ENCODE measurements at places on chromosomes 6 and 20.

DNA sequence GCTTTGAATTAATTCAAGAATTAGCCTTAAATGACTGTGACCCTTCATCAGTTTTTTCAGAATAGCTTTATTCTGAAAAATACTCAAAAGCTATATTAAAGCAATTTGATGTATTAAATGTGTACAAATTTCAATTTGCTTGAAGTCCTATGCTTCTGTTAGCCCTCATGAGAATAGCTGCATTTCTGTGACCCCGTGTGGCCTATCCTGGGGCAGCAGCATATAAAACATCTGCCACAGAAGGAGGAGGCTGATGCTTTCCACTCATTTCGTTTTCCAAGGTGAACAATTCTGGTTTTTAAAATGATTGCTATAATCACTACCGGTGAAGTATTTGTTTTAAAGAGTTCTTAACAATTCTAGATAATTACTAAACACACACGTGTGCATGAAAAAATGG is 360.3 kb downstream of the BTBD9 start:
- no peak for DNase-seq

DNA sequence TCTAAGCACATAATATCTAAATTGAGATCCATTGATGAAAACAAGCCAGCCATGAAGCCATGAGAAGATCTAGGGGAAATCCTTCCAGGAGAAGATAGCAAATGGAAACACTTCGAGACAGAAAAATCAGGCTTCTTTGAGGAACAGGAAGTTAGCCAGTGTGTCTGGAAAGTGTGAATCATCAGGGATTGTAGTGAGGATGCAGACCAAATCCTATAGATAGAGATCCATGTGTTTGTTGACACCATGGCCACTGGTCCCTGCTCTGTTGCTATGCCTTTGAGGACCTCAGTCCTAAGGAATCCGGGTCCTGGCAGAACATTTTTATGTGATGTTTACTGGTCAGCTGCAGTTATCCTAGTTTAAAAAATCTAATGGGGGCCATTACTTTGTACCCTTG is 6.6 kb upstream of the ELOVL2 start:
- DNase-seq = no peak

DNA sequence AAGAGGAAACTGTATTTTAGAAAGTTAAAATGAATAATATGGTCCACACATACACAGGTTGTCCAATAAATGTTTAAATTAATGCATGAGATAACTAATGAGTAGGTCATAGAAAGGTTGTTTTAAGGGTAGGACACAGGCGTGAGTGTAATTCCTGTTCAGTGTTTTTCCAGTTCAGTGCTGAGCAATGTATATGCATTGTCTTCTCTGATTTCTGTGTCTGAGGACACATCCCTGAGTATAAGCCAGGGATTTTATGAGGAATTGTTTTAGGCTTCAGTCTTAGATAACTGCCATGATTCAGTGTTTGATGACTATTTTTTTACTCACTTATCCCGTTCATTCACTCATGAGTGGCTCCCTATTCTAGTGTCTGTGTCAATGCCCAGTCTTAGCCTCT is 298.5 kb upstream of the TBX18 start:
- no peak for DNase-seq

GRCh38 chr6:19317431-19317986 is 519.7 kb upstream of the ID4 start:
- no peak for DNase-seq

- no peak for DNase-seq
Measured at GRCh38 chr6:138397128-138398122, 6.6 kb upstream of the HEBP2 start.

DNA sequence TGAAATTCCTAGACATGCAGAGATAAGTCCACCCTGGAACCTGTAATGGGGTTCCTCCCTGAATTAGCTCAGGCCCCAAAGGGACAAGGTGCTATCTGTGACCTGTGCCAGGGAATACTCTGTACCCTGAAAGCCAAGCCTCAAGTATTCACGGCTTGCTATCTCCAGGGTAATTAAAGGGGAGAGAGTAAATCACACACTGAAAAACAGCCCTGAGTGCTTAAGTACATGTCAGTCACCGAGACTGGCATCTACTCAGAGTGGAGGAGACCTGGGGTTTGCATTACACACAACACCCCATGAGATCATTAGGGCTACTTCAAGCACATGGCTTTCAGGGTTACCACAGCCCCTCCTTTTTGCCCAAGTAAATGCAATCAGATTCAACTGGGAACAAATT is 188.1 kb downstream of the CD83 start:
- no peak for DNase-seq

DNA sequence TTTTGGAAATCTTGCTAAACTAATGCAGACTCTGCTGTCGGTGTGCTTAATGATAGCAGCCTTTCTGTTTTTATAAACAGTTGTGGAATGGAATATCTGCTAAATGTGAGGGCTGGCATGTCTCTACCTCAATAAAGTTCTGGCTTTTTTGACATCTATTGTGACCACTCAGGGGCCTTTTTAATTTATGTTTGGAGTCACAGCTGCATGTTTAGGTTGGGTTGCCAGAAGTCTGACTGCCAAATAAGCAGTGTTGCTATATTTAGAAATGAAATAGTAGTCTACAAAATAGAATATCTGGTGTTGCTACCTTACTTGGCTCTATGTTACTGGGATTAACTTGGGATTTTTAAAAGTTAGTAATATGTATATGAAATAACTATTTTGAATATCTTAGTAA is 125.1 kb upstream of the LOC128125822 start:
- DNase-seq = no peak

DNA sequence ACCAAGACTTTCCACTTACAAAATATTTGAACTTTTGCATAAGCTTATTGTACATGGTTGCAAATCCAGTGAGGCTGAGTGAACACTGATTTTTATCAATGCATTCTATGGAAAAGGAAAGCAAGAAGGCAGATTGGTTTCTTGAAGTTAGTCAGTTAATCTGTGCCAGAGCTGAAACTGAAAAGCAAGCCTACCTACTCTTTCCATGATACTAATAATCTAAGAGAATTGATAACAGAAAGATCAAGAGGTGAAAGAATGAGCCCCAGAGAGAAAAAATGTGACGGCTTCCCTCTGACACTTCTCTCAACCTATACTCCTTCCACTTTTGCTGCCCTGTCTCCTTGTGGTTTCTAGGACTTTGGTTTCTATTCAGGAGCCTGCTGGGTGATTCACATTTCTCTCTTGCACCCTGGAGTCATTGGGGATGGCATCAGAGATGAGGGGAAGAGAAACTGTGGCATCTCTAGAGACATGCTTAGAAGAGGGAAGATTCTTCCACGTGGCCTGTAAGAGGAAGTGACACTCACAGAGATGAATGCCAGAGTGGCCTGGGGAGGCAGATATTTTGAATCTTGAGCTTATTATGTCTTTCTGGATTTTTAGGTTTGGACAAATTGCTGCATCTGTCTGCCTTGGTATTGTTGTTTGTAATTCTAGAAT is 158.6 kb upstream of the RIMS1 start:
- DNase-seq = no peak

DNA sequence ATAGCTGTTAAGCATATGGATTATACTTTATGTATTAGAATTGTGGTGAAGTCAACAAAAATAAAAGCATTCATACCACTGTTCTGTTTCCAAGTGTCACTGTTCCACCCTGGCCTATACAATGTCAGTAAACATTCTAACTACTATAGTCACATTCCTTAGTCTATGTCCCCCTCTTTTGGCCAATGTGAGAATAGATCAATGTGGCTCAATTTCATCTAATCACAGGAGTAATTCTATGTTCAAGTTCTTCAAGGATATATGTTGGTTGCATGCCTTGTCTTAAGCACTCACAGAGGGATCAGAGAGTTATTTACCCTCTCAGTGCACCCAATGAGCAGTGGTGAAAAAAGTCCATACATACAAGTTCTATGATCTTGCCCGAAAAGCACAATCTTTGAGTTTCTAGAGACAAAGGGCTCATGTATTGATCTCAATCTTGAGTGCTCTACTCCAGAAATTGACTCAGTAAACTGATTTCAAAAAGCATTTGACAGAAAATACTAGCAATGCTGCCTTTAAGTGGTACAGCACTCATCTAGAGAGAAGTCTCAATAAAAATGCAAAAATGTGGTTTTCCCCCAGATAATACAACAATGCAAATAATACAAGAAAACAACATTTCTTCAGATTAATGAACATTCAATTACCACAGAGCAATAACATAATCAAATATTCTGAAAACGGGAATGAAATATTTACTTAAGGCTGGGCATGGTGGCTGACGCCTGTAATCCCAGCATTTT is 16.5 kb downstream of the SMLR1 start:
- DNase-seq = peak; percentile 47

DNA sequence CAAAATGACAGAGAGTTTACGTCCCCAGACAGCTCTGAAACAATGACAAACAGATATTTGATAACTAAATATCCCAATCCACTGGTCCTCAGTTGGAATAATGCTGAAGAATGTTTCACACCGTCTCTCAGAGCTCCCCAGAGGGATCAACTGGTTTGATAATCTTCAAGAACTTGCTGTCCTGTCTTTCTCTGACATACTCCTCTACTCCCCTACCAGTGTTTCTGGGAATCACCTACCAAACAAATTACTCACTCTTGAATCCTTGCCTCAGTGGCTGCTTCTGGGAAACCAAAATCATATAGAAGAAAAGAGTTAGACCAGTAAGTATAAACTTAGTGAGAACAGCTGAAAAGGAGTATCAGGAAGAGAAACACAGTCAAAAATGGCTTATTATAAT is 469.7 kb upstream of the JAG1 start:
- DNase-seq = no peak

GRCh38 chr20:10079964-10080363 is 45.2 kb downstream of the ANKEF1 start:
- no peak for DNase-seq

DNA sequence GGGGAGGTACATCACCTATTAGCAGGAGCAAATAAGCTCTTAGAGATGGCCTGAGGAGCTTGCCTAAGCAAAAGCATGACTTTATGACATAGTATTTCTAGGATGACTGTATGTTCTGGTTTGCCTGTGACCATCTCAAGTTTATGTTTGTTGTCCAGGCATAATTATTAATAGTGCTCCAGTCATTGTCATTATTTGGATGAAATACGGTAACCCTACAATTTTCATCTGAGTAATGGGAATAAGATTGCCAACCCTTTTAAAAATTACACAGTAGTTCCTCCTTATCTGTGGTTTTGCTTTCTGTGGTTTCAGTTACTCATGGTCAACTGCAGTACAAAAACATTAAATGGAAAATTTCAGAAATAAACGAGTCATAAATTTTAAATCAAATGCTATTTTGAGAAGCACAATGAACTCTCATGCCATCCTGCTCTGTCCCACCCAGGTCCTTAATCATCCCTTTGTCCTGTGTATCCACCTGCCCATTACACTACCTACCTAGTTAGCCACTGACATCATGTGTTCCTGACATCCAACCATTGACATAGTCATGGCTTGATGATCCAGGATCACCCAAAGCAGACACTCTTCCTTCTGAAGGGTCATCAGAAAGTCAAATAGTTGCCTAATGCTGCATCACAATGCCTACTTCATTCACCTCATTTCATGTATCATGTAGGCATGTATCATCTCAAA is 27.0 kb upstream of the TFB1M start:
- DNase-seq = no peak

- DNase-seq = no peak
Measured at GRCh38 chr6:227074-227782, 65.1 kb upstream of the DUSP22 start.

DNA sequence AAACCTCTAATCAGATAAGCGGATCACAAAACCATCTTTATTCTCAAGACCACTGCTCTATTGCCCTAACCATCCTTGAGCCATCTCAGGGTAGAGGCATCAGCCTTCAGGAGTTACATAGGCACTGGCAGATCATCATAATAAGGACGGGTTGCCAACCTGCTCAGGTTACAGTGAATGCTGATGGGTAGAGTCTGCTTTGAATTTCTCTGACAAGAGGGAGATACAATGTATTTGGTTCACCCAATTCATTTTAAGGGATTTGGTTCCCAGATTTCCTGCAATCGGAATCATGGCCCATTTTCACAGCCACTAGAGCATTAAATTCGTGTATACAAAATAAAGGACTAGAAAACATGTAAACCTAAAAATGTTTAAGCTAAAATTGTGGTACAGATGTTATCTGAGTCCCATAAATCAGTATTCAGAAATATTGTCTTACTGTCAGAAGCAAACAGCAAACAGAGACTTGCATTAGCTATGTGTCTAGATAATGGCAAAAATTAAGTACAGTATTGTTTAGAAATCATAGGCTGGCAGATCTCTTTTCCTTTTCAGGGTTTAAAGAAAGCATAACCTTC is 41.9 kb upstream of the TMEM170B start:
- DNase-seq = no peak

DNA sequence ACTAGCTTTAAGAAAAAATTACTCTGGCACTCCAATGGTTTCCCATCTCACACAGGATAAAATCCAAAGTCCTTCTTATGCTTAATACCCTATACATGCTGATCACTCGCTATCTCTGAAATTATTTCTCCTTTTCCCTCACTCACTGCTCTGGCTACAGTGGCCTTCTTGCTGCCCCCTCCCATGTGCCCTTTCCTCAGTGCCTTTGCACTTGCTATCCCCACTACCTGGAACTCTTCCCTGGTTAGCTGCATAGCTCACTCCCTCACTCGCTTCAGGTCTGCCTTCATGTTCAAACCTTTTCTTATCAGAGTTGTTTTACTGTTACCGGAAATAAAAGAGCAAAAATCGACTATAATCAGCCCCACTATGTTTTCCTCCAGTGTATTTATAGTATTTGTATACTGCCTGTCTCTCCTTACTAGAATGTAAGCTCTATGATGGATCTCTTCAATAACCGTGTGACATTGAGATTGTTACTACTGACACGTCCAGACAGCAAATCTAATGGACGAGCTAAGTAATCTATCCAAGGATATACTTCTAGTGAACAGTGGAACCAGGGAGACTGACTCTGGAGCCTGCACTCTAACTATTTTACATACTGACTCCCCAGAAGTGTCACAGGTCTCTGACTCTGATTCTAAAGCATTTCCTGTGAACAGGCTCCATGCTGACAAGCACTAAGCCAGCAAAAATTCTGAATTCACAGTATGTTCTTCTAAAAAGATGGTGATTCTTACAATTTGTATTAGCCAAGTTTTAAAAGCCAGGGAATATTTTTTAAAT is 25.1 kb downstream of the FKBP5 start:
- DNase-seq = no peak

- DNase-seq = no peak
Measured at GRCh38 chr20:60049601-60050000, 91.4 kb downstream of the CDH26 start.

GRCh38 chr6:11848852-11849731 is 70.5 kb upstream of the ADTRP start:
- no peak for DNase-seq

DNA sequence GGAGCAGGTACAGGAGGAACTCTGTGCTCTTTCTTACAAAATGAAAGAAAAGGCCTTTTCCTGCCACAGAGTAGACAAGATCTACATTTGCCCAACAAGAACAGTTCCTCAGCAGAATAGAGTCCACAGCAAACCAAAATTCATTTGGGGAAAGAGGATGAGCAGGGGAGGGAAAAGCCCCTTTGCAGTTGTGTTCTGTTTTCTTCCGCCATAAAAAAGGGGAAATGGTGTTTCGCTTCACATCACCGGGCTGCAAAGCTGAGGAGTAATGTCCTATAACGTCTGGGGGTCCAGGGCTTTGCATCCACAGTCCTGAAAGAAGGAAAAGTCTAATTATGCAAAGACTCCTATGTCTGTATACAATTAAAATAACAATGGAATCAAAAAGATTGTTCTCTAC is at the start of gene GPR31:
Gene GPR31 (minus strand): TSS at position 118 of the 400 bp plus-strand sequence. CDS start 149 bp downstream, outside the sequence.
- DNase-seq = no peak

Measured in CD8-positive, alpha-beta memory T cell (primary cell).